Anterior cingulate cortex (tissue), 58 donors: ENCODE measurements at places on chromosomes 4 and X.

DNA sequence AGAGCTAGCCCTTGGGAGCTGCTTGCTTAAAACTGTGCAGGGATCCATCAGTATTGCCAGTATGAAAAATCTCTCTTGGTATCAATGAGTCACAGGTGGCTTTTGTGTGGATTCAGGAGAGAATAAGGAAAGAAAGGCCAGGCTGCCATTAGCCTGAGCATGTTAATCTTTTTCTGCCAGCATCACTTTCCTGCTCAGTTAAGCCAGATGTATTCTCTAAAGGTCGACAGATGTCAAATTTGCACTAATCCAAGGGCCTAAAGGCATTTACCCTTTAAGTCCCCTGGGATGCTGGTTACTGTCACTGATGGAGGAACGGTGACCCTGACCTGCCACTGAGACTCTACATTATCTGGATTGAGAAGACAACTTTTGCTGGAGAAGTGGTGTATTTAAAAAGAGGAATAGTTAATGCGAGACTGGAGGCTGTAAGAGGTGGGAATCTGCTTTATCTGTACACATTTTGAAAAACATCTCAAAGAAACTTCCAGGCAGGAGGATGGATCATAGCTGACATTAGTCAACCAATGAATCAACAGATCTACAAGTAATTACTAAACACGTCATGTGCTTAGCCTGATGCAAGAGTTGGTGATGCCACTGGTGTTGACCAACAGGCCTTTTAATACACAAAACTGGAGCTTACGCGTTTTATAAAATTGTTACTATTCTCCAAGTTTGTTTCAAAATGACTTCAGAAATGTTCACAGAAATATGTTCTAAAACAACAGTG lies 241.4 kb upstream of the ANXA3 start:
- DNase-seq, result no peak

DNA sequence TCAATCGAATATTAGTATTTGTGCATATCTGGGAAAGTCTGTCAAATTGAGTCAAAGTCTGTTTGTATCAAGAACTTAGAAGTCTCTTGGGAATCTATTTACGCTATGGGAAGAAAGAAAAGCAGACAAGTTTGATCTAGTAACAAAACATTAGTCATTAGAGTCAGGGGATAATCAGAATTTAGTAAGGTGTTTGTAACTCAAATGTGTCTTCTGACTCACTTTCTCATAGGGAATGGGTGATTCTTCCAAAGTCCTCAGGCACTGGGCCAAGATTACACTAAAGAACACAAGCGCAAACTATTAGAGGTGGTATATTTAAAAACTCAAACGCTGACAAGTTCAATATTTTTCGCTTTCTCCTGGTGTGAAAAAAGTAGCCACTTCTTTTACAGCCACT lies 926.5 kb downstream of the PDHA2 start:
- DNase-seq, result no peak

GRCh38 chr4:81495345-81495744 lies 23.6 kb upstream of the RASGEF1B start:
- no peak for DNase-seq

DNA sequence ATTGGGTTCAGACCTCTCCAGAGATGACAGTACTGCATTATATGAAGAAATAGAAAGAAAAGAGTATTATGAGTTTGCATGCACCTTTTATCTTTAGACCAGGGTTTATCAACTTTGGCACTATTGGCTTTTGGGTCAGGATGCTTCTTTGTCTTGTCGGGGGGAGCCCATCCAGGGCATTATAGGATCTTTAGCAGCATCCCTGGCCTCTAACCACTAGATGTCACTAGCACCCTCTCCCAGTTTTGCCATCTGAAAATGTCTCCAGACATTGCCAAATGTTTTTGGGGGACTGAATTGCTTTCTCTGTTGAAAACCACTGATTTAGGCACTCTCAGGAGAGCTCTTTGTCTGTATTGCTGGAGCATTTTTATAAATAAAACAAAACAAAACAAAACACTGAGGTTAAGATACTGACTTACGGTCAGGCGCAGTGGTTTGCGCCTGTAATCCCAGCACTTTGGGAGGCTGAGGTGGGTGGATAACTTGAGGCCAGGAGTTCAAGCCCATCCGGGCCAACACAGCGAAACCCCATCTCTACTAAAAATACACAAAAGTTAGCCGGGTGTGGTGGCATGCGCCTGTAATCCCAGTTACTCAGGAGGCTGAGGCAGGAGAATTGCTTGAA lies 23.6 kb downstream of the CA5B start:
- DNase-seq, result no peak

DNA sequence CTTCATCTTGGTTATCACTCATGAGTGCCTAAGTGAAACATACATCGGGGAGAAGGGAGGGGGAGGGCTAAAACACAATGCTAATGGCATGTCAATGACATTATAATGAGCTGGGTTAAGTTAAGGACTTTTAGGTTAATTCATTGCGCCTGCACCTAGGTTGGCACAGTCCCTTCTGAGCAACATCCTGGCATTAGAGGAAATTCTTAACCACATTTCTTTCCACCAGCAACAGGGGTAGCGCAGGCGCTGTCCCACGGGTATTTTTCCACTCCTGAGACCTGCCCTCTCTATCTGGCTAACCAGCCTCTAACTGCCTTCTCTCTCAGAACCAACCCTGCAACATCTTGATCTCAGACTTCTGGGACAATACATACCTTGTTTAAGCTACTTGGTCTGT lies 39.0 kb upstream of the PROM1 start:
- DNase-seq, result no peak

- no peak for DNase-seq
Measured at GRCh38 chrX:13364230-13364857, 44.5 kb upstream of the ATXN3L start.

DNA sequence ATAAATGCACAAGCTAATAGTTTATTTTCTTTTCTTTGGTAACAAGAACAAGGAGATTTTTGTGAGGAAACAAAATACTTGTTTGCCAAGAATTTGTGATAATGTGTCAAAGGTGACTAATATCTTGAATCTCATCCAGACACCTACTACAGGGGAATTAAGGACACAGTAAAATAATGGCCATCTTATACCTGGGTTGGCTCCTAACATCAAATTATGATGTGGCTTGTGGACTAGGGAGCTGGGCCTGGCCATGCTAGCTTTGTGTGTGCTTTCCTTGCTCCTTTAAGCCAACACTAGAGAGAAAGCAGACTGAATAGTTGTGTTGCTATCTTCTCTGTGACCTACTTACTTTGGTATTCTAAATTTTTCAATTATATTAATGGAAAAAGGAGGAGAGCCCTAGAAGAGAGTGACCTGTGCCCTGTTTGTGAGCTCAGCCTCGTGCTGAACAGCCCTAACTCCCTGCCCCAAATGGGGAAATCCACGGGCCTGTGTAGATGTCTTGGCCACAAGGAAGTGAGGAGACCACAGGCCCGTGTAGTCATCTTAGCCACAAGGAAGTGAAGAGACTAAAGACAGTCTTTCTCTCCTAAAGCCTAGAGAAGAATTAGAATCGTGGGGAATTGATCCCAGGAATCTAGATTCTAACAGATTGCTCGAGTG lies 23.3 kb downstream of the ARHGAP24 start:
- no peak for DNase-seq

DNA sequence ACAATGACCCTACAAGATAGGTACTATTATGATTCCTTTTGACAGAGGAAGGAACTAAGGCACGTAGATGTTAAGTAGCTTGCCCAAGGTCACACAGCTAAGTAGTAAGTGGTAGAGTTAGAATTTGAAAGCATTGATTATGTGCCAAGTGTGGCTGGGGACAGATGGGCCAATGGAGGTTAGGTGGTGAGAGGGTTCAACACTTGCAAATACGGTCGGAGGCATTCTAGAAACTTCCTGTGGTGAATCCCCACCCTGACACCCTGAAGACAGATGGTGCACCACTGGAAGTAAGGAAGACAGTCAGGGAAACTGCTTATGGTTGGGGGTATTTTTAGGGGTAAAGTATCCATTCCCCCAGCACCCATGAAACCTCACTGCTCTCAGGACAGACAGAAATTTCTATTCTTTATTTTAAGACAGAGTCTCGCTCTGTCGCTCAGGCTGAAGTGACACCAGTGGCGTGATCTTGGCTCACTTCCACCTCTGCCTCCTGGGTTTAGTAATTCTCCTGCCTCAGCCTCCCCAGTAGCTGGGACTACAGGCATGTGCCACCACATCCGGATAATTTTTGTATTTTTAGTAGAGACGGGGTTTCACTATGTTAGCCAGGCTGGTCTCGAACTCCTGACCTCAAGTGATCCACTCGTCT lies 142.5 kb downstream of the RASL11B start:
- no peak for DNase-seq

DNA sequence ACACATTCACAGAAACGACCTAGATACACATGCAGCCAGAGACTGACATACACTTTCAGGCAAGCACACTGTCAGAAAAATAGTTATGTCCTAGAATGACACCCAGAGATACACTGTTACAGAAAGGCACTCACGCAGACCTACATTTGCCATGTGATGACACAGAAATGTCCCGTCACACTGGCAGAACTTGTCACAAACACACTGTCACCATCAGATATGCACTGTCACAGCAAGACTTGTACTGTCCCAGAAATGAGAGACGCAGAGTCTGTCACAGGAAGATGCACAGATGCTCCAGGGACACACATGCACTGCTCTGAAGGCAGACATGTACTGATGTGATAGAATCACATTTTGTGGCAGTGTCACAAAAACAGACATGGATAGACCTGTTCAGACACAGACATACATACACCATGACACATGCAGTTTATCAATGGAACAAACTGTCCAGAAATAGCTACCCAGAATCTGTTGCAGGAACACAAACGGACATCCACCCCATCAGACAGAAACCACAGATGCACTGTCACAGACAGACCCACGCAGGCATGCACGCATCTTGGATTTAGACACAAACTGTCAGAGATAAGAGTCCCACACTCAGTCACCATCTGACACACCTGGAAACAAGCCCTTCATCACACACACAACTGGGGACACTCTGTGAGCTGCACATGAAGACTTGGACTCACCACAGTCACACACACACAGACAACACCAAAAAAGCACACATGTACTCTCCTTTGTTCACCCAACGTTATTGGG lies 1.3 kb upstream of the PIM2 start:
- no peak for DNase-seq

GRCh38 chrX:82961129-82961528 lies 547.0 kb upstream of the POU3F4 start:
- DNase-seq, result no peak

GRCh38 chr4:64497491-64497890 lies 88.2 kb upstream of the TECRL start:
- no peak for DNase-seq

DNA sequence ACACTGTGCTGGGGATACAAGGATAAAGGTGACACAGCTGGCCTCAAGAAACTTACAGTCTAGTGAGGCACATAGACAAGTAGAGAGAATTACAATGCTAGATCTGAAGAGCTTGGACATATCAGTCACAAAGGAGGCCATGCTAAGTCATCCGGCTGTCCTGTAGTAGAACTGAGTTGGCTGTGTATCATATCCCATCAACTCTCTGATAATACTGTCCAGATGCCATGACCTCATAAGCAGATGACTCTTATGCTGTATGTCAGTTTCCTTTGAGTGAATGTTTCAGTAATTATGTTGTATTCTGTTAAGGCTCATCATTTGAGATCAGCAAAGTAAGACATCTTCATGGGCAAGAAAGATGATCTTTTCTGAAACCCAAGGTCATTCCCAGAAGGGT lies 442.9 kb downstream of the MID1IP1 start:
- DNase-seq, result no peak

DNA sequence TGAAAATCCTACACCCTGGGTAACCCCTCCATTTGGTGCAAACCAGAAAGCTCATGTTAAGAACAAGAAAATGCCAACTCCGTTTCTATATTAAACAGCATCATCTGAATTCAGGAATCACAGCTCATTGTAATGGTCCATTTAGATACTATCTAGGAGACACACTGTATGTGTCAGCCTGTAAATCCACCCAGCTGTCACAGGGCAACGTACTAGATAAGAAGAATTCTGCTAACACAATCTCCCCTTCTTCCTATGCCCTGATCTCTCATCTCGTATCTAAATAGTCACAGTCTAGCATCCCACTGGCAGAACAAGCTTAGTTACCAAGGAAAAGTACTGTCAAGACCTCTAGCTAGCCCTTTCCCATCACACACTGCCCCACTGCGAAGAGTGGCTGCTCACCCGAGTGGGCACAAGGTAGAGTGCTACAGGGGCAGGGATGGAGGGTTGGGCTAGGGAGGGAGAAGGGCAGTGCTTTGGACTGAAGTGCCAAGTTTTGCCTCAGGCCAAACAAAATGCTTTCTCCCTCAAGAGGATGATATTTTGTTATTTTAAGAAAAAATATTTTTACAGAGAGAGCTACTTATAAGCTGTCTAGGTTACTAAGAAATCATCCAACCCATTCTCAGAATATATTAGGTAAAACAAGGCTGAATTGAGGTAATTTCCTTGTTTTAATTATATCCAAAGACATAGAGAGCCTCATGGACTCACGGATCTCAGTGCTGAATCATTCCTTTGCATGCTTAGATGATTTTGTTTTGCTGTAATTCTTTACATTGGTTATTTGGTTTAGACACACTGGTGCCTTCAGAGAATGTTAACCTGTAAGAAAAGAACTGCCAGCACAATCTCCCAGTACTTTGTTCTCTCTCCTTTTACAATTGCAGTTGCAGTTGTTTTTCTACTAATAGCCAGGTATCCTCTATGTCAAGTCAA lies 196.6 kb downstream of the PRDM5 start:
- DNase-seq, result no peak

- no peak for DNase-seq
Measured at GRCh38 chrX:42616981-42617380, 161.0 kb downstream of the PPP1R2C start.

DNA sequence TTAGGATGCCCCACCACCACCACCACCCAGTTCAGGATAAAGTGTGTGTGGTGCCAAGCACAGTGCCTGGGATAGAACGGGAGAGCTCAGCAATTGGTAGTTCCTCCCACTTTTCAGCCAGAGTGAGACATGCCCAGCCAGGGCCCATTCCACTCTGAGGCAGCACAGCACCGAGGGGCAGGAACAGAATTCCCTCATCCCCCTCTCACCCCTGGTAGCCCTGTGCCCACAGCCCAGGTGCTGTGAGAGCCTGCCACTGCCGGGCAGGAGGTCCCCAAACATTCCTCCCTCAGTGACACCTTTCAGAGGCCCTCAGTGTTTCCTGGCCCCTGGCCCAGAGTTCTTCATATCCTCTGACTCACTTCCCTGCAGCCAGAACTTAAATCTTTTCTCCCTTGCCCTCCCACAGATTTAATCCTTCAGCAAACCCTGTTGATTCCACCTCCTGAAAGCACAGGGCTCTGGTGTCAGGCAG lies 8.1 kb downstream of the RIPPLY1 start:
- no peak for DNase-seq

DNA sequence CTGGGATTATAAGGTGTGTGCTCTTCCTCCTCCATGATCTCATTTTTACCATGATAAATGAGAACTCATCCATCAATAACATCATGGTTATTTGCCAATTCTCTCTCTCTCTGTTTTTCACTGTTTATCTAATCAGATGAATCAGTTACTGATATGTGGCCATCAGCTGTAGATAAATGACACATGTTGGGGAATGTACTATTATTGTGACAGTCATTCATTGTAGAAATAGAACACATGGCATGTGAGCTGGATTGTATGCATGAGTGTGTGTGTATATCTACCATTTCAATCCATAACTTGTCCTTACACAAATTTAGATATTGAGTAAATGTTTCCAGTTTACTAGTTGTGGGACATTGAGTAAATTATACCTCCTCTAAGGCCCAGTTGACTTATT lies 53.0 kb downstream of the OSTC start:
- DNase-seq, result no peak

GRCh38 chr4:76233083-76233482 lies 18.4 kb upstream of the FAM47E start:
- DNase-seq, result no peak
